ENCODE measurements at places on chromosomes 5 and 9.

- no peak for DNase-seq
Observed at GRCh38 chr5:84706678-84707641, 322.3 kb upstream of the EDIL3 start.

DNA sequence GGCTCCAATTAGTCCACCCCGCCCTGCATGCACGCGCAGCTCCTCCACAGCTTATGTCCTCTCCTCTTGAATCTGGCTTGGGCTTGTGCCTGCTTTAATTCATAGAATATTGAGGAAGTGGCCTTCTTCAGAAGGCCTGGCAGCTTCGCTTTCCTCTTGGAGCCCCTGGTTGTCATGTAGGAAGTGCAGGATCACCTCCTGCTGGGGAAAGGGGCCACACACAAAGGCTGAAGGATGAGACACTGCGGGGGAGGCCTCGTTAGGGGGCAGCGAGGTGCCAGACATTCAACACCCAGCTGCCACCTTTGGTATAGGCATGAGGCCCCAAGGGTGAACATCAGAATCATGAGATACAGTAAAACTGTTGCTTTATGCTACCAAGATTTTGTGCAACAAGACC lies 2.7 kb upstream of the CNOT6 start:
- no peak for DNase-seq

- no peak for DNase-seq
Observed at GRCh38 chr5:76363352-76364225, 39.5 kb upstream of the IQGAP2 start.

GRCh38 chr5:103340717-103341388 lies 82.3 kb downstream of the MACIR start:
- DNase-seq, result no peak

GRCh38 chr5:34533582-34534522 lies 122.3 kb upstream of the RAI14 start:
- DNase-seq, result no peak

Measured in stimulated activated CD4-positive, alpha-beta T cell treated with anti-CD3 and anti-CD28 coated beads, Interleukin-1b, Interleukin-23, amount 100 ng/mL, for 24 hours (primary cell).